Naive thymus-derived CD8-positive, alpha-beta T cell (primary cell): ENCODE measurements at places on chromosomes 11 and 22.

DNA sequence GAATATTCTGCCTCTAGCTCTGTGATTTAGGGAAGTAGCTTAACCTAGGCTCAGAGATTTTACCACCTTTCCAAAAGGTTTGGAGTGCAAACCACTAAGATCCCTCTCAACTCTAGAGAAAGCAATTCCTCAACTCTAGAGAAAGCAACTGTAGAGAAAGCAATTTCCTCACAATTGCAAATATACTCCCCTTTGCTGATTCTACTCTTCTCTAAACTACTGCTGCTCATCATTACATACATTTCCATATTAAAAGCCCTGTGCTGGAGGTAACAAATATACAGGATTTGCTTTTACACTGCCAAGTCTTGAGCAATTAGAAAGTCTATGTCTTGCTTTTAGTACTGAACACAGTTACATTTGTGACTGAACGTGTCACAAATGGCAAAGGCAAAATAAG is 48.2 kb downstream of the ALG9 start:
- no peak for DNase-seq

DNA sequence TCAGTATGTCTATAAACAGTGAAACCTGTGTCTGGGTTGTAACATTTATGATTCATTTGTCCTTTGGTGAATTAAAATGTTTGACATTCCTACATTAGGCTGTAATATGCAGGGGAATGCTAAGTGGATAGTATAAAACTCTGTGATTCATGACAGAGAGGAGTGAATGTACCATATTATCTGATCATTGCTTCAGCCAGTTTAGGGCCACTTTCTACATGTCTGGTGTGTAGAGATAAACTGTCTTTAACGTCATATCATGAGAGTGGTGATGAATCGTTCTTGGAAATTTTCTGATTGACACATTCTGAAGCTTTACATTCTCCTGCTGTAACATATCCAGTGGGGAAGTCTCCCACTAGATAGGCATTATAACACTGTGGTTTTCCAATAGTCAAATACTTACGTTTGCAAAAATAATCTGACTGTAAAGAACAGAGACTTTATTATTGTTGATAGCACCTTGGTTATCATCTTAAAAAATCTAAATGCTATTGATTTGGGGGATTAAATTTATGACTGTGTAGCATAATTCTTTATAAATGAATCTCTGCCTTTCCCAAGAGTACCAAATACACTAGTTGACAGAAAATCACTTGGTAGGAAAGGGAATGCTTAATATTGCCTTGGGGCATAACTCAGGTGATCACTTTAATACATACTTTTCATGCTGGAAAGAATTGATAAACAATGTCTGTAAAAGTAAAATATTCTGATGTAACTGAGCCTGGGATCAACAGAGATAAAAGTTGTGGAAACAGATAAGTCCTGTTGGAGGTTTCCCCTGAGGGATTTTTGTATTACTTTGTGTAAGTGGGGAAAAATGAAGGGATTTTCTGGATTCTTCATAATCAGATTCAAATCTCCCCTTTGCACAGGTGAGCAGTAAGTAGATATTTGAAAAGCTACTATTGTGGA is 427.9 kb downstream of the JRKL start:
- DNase-seq: no peak

GRCh38 chr11:88555018-88555828 is 217.7 kb upstream of the CTSC start:
- DNase-seq: no peak

GRCh38 chr22:34324763-34325162 is 404.5 kb upstream of the LARGE1 start:
- no peak for DNase-seq

- DNase-seq: no peak
These were observed 32.7 kb upstream of the DDX10 start for GRCh38 chr11:108632041-108632704.

GRCh38 chr11:8834379-8834778 is 76.6 kb upstream of the AKIP1 start:
- no peak for DNase-seq

GRCh38 chr11:113476553-113476952 is 1.4 kb upstream of the DRD2 start:
- DNase-seq: no peak

DNA sequence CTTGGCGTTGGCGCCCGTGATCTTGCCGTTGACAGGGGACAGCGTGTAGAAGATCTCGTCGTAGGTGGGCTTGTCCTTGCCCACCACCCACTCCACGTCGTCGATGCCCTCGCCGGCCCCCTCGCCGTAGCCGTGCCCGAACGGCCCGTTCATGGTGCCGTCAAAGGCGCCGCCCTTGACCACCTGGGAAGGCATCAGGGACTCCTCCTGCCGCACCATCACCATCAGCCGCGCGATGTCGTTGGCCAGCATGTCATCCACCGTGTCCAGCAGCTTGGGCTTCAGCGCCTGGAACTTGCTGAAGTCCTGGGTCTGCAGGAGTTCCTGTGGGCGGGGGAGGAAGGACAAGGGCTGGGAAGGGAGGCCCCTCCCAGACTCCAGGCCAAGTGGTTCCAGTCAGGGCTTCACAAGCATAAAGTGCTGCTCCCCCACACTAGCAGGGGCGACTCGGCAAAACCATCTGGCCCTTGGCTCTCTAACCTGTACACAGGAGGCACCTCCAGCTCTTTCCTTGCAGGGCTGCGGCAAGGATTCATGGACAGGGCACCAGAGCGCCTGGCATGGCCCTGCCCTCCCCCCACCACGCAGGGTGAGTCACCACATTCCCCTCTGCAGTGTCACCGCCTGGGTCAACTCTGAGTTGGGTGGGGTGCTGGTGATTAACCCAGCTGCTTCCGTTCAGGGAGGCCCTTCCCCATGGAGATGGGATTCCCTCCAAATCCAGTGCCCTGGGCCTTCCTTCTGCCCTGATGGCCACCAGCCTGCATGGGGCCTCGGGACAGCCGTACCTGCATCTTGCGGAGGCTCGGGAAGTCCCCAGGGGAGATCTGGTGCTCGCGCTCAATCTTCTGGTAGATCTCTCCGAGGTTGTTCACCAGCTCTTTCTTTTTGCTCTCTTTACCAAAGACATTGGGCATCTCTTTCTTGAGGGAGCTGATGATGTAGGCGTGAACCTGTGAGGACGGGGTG is 10.4 kb upstream of the CDC42BPG start:
- DNase-seq: no peak

DNA sequence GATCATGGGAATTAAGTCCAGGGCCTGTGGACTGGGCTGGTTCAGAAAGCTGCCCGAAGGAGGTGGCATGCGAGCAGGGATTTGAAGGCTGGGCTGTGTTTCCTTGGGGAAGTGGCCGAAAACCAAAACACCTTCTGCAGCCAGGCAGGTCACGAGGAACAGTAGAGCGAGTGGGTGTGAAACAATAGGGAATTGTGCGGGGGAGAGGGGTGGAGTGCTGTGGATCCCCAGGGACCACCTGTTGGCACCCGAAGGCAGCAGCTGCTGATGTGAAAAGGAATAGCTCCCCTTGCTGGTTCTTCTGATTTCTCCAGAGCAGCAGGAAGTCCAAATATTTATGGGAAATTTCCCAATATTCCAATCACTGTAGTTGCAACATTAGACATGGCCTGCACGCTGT is 24.6 kb downstream of the TP53I11 start:
- no peak for DNase-seq

GRCh38 chr11:9687711-9688477 is 24.0 kb downstream of the SWAP70 start:
- DNase-seq: no peak

DNA sequence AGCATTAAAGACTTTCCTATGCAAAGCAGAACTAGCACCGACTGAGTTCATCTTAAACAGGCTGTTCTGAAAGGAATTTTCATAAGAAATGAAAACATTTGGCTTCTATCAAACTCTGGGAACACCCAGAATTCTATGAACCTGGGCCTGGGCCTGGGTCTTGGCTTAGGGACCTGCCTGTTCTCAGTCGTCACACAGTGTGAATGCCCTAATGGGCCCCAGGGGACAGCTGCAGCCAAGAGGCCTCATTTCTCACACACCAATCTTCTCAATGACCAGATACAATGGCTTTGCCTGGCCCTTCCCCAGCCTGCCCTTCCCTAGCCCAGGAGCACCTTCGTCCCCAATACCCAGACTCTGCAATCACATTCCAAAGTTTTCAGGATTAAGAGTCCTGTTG is 234.9 kb upstream of the ARHGAP20 start:
- DNase-seq: no peak

DNA sequence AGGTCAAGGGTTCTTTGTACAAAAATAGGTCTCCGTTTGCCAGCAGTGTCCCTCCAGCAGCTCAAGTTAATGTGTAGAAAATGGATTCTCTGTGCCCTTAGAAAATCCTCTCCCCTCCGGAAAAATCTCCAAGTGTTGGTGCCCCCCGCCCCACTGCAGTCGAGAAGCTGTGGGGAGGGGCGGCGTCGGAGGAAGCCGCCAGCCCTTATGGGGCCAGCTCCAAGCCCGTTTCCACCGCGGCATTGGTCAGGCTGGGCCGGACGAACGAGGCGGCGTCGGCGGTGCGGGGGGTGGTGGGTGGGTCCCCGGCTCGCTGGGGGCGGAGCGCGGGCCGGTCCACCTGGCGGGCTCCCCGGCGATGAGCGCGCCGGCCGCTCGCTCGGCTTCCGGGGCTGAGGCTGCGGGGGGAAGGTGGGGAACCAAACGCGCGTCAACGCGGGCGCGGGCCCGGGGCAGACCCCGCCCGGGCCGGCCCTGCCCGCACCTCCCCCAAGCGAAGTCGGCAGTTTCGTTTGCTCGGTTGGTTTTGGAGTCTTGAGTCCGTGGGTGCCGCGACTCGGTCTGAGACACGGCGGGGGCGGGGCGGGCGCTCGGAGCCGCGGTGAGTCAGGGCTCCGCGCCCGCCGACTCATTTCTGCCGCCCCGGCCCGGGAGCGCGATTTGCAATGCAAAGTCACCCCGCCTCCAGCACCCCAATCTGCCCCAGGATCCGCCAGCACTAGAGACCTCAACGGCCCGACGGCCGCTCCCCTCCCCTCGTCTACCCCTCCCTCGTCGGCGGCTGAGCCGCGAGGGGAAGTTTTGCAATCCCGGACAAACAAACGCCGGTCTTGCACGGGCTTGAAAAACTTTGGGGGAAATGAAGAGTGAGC is 1.4 kb downstream of the ASCL2 start:
- DNase-seq: no peak

- DNase-seq: peak; percentile 59
These were observed 41.3 kb upstream of the ETS1 start for GRCh38 chr11:128628686-128629085.

DNA sequence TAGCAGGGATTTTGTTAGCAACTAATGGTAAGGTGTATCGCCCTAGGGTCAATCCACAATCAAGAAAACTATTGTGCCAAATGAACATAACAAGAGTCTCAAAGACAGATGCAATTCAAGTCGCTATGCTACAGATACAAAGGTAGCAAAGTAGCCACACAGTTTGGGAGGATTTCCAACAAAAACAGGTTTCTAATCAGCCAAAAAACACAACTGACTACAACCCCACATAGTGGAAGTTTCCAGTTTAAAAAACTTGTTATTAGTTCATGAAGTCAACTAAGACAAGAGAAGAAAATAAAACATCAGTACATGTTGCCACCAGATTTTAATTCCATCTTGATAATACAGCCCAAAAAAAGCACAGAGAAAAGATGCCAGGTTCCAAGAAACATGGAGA is 38.0 kb downstream of the MYH9 start:
- no peak for DNase-seq
